ENCODE measurements at places on chromosomes 6 and 20.

- no peak for DNase-seq
These were observed 121.1 kb upstream of the HDGFL1 start for GRCh38 chr6:22448291-22448711.

- peak; percentile 82 for DNase-seq
These were observed 4.7 kb downstream of the ZMYND8 start for GRCh38 chr20:47351643-47352331.

DNA sequence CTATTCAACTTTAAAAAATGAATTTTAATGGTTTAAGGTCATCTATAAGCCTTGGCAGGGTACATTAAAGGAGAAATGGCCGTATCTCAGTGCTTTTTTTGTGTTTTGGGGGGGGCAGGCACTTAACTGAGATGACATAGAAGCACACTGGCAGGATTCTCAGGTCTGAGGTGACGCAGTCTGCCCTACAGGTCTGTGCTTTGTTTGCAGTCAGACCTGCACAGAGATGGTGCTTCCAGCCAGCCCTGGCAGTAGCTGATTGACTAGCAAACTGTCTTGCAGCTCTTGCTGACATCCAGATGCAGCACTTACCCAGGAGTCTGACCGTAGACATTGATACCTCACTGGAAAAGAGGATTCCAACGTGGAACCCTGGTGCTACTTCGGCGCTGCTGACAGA, 249.1 kb downstream of the FOXC1 start:
- DNase-seq = no peak

GRCh38 chr6:37362101-37362828, 8.5 kb downstream of the RNF8 start:
- no peak for DNase-seq

DNA sequence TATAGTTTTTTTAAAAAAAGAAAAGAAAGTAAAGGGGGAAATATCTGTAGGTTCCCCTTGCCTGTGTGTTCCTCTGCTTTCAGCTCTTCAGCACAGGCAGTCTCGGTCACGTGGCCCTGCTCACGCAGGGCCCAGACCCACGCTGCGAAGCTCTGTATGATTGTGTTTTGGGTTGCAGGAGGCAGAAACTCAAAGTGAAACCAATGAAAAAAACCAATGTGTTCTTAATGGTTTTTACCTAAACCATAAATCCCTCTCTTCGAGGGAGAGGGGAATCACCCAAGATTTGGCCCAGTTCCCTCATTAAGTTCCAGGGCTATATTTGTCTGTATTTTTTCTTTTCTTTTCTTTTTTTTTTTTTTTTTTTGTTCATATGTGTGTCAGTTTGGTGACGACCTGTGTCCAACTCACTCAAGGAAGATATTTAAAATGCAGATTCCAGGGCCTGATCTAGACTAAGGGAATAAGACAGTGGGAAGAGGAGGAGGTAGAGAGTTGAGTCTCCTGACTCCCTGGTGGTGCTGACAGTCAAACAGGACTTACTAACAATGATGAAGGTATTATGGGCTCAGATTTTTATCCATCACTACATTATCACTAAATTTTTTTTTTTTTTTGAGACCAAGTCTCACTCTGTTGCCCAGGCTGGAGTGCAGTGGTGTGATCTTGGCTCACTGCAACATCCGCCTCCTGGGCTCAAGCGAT, 33.8 kb upstream of the RREB1 start:
- DNase-seq = no peak

Data from hematopoietic multipotent progenitor cell treated with erythropoietin and hydrocortisone succinate and interleukin-3 and kit ligand, for 6 days (in vitro differentiated cells).